ENCODE measurements at places on chromosomes 4 and X.

- DNase-seq = no peak
These were observed 29.2 kb upstream of the CCNI start for GRCh38 chr4:77104791-77105540.

- no peak for DNase-seq
These were observed 69.1 kb upstream of the NPFFR2 start for GRCh38 chr4:71962622-71963264.

- DNase-seq = no peak
These were observed 129.0 kb upstream of the MAMLD1 start for GRCh38 chrX:150234126-150234525.

GRCh38 chr4:76198411-76199237 lies 15.0 kb downstream of the SCARB2 start:
- no peak for DNase-seq

- no peak for DNase-seq
These were observed 113.2 kb upstream of the ZNF827 start for GRCh38 chr4:146051728-146052391.
